ENCODE measurements at places on chromosomes 2 and 18. TPM values are rescaled to one million over a fixed set of nuclear protein-coding genes. Genes with fewer than 3 reads are reported as not detected.

- peak; percentile 56 for DNase-seq
Measured at GRCh38 chr2:179106676-179107428, 56.9 kb upstream of the CCDC141 start.

- no peak for DNase-seq
Measured at GRCh38 chr18:4878480-4878879, 318.6 kb downstream of the AKAIN1 start.

Gene IGFBP5
- total RNA-seq: 415 TPM

- DNase-seq: peak; percentile 62
Measured at GRCh38 chr18:58044370-58045241, 580 bp downstream of the NEDD4L start.

Gene SAG
- not detected for total RNA-seq

DNA sequence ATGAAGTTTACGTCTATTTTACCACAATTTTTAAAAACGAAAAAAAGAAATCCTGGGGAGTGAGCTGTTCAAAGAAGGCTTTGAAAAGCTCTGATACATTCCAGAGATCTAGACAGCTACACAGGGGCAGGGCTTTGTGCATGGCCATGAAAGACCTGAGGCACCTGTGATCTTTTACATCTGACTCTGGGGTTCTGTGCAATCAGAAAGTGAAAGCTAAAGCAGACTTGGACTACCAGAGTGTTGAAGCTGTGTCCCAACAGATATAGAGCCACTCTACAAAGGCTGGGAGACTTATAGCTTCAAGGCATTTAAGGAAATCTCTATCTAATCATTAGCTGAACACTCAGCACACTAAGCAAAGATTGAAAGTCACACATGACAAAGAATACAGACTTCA, 34.1 kb downstream of the PARD6G start:
- no peak for DNase-seq

GRCh38 chr18:79903787-79904356, 47.6 kb downstream of the SLC66A2 start:
- no peak for DNase-seq

Measured in body of pancreas (tissue), 4 donors.